DMS153 (cell line): ENCODE measurements at places on chromosomes 2 and 18.
A peak's percentile ranks its signal among the peaks of the same experiment; 100 is the strongest.

DNA sequence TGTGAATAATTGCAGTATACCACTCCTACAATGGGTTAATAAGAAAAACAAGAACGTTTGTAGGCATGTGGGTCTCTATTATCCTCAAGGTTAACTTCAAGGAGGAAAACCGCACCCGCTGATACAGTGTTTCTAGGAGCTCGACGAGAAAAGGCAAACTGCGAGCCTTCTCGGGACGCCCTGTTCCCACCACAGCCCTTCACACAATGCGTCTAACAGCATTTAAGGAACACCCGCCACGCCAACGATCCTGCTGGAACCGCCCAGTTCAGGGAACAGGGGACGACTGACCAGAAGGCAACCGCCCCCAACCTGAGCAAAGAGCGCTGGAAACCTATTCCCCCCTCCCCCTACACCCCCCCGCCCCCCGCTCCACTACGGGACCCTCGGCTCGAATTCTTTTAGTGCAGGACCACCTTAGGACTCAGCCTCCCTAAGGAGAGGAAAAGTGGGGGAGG is 710 bp upstream of the TMSB10 start:
- no peak for DNase-seq

- no peak for DNase-seq
Observed at GRCh38 chr2:107290041-107290440, 404.1 kb upstream of the ST6GAL2 start.

- no peak for DNase-seq
Observed at GRCh38 chr18:9280849-9281248, 53.7 kb upstream of the TWSG1 start.

DNA sequence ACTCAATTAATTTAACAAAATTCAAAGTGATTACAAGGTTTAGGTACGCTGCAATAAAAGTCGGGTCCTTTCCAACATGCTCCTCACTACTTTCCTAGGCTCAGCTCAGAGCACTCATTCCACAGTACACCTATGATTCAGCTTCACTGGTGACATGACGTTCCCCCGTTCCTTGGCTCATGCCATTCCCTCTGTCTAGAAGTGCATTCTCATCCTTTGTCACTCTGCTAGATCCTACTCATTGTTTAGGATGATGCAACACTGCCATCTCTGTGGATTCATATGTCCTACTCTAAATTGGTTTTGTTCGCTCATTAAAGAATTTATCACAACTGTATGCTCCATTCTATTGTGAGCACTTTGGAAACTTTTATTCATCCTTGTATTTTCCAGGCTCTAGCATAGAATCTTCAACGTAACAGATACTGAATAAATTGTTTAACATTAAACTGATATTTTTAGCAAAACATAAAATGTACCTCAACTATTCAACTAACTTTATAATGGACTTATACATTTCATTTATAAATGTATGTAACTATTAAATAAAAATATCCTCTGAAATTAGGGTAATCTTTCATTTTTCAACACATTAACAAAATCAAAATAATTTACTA is 78.6 kb downstream of the FAM228A start:
- no peak for DNase-seq

DNA sequence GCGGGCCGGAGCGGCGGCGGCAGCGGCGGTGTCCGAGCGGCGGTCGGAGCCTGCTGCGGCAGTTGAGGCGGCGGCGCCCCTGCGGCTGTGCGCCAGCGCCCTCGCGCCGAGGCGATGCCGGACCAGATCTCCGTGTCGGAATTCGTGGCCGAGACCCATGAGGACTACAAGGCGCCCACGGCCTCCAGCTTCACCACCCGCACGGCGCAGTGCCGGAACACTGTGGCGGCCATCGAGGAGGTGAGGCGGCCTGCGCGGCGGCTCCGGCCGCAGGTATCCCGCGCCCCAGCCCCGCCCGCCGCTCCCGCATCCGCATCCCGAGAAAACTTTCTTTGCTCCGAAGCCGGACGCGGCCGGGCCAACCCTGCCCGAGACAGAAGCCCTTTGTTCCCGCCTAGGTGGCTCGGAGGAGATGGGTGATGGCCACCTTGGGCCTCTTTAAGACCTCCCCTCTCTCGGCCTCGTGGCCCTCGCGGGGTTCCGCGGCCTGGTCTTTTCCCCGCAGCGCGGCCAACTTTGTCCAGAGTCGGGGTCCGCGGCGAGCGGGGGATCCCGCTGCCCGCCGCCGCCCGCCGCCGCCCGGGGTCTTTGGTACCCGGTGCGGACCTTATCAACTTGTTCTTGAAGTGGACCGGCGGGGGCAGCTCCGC is 504 bp downstream of the ASAP2 start:
- DNase-seq, result no peak

DNA sequence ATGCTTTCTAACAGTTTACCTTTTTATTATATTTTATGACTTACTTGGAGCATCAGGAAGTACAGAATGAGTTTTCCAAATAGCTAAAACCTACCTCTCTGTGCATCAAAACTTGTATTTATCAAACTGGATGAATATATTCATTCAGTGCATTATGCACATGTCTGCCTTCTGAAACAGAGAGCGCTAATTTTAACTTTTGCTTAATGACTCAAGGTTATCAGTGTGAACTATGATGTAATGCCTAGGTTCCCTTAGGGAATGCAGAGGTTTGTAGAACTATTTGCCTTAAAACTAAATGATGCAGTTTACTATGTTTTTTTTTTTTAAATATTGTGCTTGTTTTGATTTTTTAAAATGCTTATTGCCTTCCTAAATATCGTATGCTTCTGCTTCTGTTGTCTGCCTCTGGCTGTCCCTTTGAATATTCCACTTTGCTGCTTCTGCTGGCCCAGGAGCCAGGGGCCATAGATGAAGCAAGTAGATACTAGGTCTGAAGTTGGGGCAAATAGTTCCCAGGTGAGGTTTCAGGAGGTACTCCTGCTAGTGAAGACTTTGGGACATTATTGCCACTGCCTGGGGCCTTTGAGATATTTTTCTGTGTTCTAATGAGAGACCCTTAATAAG is 16.5 kb downstream of the TMEM178A start:
- no peak for DNase-seq

GRCh38 chr2:232781765-232782164 is 5.4 kb upstream of the KCNJ13 start:
- no peak for DNase-seq

DNA sequence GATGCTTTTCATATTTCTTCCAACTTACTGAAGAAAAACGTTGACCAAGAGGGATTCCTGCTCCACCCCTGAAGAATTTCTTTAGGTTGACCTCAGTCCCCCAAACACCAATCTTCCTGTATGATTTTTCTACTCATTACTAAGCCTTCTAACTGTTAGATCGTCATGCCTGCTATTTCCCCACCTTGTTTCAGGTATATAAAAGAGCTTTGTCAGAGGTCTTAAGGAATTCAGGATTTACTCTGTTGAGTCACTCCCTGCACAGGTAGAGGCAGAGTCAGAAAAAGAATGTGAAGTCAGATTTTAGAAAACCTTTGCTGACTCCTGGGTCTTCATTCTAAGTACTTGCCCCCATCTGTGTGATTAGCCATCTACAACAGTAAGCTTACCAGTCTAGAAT is 83.8 kb upstream of the NOSTRIN start:
- DNase-seq, result no peak

GRCh38 chr18:23177433-23178072 is 42.3 kb downstream of the CABLES1 start:
- no peak for DNase-seq

- DNase-seq, result no peak
Observed at GRCh38 chr2:23651187-23652080, 266.5 kb downstream of the KLHL29 start.

DNA sequence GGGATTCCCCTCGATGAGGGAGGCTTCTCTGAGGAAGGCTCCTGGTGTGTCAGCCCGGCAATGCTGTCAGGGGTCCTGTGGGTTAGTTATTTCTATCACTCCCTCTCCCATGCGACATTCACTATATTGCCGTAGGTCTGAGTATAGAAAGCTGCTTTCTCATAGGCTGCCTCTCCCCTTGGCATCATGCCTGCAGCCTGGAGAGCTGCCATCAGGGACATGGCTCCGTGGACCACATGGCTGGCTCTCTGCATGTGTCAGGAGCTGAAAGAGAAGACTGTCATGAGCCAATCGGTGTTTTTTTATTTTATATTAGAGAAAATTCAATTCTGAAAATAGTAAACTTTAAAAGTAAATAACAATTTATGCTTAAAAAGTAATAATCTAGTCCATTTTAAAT is 198.0 kb downstream of the CDH20 start:
- DNase-seq, result peak; percentile 7

DNA sequence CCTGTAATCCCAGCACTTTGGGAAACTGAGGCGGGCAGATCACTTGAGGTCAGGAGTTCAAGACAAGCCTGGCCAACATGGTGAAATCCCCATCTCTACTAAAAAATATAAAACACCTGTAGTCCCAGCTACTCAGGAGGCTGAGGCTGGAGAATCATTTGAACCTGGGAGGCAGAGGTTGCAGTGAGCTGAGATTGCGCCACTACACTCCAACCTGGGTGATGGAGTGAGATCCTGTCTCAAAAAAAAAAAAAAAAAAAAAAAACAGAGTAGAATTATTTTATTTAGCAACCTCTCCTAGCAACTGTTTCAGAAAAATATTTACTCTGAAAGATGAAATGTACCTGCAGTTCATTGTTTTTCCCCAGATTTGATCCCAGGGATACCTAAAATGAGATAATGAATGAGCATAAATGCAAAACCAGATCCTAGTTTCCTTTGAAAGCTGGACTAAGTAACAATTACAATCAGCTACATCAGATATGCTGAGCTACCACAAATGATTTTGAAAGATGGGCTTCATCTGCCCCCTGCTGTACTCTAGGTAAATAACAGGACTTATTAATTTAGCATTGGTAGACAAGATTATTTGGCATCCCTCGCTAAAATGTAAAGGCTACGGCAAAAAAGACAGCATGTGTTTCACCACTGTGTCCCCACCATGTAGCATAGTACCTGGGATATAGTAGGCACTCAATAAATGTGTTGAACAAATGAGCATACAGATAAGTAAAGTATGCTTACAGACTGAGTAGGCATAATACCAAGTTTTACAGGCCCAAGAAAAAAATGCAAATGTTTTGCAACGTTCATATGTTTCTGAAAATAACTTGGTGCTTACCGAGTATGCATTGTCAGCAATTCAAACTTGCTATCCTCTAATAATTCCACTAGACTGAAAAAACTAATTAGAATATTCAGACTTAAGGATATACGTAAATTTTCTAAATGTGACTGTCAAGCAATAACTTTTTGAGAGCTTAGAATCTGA is 102.5 kb downstream of the ATL2 start:
- peak; percentile 66 for DNase-seq

DNA sequence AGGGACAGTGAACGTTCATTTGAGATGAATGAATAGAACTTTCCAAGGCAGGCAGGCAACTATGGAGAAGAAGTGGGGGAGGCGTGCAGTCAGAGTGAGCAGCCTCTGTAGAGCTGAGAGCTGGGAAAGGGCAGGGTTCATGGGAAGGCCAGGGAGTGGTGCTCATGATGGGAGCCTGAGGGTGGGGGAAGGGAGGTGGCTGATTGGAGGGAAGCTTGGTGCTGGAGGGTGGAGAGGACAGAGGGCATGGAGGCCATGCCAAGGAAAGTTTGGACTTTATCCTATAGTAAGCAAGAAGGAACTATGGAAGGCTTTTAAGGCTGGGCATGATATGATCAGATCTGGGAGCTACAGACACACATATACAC is 47.6 kb upstream of the LGALSL start:
- DNase-seq, result no peak

GRCh38 chr2:67571785-67572718 is 174.9 kb downstream of the ETAA1 start:
- no peak for DNase-seq

DNA sequence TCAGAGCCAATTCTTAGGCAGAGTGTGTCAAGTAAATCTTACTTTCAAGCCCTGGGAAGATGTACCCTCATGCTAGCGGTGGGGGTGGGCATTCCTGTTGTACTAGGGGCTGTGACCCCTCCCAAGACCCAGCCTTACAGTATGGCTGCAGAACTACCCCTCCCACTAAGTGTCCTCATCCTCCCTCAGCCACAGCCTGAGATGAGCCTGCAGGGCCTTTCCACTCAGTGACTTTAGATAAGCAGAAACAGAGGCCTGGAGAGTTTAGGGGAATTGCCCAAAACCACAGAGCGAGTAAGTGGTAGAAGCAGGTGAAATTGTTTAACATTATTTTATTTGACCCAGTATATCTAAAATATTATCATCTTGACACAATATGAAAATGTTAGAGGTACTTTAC is 36.6 kb downstream of the TTC32 start:
- DNase-seq, result no peak

- no peak for DNase-seq
Observed at GRCh38 chr2:128316777-128317180, 1.9 kb downstream of the HS6ST1 start.

DNA sequence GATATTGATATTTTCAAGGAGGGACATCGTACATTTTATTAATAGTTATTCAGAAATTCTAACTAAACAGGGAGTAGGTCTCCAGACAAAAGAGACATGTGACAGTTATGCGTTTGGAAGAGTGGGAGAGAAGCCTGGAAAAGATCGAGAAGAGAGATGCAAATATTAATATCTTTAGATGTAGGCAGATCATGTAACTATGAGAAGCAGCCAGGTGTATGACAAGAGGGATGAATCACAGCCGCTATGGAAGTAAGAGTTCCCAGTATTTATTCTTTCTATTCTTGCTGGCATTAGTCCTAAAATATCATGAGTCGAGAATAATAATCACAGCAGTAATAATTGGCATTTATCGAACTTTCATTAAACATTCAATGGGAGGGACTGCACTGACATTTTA is 140.2 kb downstream of the CSRNP3 start:
- no peak for DNase-seq

DNA sequence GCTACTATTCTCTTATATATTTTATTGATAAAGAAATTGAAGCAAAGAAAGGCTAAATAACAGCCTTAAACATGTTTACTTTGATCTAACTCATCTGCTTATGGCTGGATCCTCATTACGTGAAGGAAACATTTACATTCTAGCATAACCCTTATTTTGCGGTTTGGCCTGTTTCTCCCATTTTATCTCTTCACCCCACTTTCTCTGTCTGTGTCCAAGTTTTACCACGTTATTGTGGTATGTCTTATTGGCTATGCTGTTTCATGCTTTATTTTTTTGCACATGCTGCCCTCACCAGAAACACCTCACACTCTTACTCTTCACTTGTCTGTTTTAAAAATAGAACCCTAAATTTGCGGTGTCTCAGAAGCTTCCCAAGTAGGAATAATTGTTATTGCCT is 78.5 kb downstream of the RPIA start:
- no peak for DNase-seq
